Right ventricle myocardium inferior (tissue), 1 donor: ENCODE measurements at places on chromosomes 1 and 21.

DNA sequence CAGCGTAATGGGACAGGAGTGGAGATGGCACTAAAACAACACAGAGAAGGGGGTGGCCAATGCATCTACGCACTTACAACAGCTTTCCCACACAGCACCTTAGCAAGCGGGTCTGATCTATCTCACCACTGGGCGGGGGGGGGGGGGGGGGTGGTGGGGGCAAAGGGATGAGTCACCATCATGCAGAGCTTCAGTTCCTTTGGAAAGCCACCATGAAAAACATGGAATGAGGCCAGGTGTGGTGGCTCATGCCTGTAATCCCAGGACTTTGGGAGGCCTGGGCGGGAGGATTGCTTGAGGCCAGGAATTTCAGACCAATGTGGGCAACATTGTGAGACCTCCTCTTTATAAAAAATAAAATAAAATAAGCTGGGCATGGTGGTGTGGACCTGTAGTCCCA lies 47.2 kb downstream of the KLHDC7A start:
- no peak for DNase-seq

DNA sequence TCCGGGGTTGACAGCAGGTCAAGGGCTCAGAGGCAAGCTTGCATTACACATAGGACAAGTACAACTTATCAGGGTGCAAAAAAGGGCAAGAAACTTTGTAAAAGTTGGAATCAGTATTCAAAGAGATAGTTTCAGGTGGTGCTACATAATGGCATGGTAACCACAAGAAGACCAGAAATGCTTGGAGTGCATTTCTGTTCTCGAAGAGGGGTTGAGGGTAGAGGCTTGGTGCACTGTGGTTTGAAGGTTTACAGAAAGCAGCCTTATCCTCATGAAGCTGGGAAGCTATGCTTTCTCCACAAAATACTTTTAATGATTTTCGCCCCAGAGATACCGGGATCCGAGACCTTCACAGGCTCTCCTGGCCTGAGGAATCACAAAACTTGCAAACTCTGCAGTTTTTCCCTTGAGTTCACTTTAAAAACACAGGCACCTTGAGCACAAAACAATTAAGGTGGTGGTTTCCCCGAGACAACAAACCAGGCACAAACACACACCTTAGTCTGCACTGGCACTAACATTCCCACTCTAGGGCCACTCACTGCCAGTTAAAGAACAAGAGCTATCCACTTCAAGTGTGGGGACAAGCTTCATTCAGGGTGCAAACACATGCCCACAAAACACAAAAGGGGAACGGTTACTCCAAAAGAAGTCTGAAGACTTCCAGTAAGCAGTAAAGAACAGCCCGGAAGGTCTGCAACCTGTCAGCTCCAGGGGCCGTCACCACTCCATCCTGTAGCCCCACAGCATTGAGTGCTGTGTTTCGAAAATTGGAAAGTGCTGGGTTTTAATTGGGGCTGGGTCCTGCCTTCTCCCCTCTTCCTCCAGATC lies 29.8 kb upstream of the NFIA start:
- no peak for DNase-seq

GRCh38 chr1:94396356-94397010 lies 21.7 kb upstream of the ABCD3 start:
- DNase-seq = no peak

- no peak for DNase-seq
Observed at GRCh38 chr1:55347866-55348265, 132.7 kb upstream of the USP24 start.

- no peak for DNase-seq
Observed at GRCh38 chr1:39777306-39777705, 6.2 kb upstream of the OXCT2 start.

DNA sequence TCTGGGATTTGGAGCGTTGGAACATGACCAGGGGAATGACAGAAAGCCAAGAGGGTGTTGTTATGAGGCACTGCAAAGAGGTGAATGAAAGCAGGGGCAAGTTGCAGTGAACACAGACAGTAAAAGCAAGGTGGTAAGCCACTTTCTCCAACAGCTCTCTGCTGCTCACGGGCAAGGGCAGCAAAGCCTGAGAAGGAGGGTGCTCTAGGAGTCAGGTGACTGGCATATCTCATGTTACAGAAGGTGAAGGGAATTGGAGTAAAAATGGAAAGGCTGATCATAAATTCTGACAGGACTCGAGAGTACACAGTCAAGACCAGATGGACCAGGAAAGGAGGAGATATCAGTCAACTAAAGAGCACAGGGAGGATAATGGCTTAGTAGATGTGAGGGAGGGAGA lies 14.5 kb downstream of the VAV3 start:
- no peak for DNase-seq

GRCh38 chr1:8477983-8478362 lies 160.1 kb downstream of the SLC45A1 start:
- DNase-seq = no peak

GRCh38 chr1:89221341-89221740 lies 22.6 kb upstream of the GBP4 start:
- no peak for DNase-seq

GRCh38 chr1:174428033-174428432 lies 19.7 kb upstream of the GPR52 start:
- DNase-seq = no peak

GRCh38 chr1:183841950-183842794 lies 37.3 kb downstream of the RGL1 start:
- DNase-seq = no peak

- DNase-seq = no peak
Observed at GRCh38 chr1:58802640-58803399, 19.0 kb upstream of the JUN start.

GRCh38 chr1:31712068-31712467 lies 8.3 kb upstream of the COL16A1 start:
- no peak for DNase-seq

DNA sequence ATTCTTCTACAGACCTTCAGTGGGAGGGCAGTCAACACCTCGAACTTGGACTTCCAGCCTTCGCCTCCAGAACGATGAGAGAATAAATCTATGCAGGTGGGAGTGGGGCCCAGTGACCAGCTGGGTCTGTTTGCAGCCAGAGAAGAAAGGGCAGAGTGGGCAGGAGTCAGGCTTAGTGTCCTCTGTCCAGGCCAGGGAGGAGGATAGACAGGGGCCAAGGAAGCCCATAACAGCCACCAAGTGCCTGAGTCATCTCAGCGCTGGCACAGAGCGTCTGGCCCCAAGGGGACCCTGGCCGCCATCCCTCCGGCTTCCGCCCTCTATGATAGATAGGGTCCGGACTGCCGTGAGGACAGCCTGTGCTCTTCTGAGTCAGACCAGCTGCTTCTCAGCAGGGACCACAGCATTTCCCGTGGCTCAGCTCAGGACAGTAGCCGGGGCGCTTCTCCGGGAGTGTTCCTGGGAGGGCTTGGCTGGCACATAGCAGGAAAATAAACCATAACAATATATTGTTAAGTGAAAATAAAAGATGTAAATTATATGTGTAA lies 133.1 kb upstream of the C1orf174 start:
- no peak for DNase-seq
